ENCODE measurements at places on chromosomes 3 and 15.

- DNase-seq = no peak
Measured at GRCh38 chr3:160577556-160578195, 12.3 kb upstream of the KPNA4 start.

GRCh38 chr3:55505776-55506175 lies 18.7 kb upstream of the WNT5A start:
- DNase-seq = no peak

GRCh38 chr15:57296473-57297162 lies 79.7 kb upstream of the CGNL1 start:
- no peak for DNase-seq

DNA sequence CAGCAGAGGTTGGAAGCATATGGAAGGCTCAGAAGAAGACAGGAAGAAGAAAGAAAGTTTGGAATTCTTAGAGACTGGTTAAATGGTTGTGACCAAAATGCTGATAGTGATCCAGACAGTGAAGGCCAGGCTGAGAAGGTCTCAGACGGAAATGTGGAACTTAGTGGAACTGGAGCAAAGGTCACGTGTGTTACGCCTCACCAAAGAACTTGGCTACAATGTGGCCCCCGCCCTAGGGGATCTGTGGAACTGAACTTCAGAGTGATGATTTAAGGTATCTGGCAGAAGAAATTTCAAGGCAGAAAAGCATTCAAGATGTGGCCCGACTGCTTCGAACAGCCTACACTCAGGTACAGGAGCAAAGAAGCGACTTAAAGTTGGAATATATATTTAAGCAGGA lies 83.1 kb downstream of the MYO5A start:
- DNase-seq = peak; percentile 26

- no peak for DNase-seq
Measured at GRCh38 chr3:140505876-140506275, 172.0 kb upstream of the TRIM42 start.

DNA sequence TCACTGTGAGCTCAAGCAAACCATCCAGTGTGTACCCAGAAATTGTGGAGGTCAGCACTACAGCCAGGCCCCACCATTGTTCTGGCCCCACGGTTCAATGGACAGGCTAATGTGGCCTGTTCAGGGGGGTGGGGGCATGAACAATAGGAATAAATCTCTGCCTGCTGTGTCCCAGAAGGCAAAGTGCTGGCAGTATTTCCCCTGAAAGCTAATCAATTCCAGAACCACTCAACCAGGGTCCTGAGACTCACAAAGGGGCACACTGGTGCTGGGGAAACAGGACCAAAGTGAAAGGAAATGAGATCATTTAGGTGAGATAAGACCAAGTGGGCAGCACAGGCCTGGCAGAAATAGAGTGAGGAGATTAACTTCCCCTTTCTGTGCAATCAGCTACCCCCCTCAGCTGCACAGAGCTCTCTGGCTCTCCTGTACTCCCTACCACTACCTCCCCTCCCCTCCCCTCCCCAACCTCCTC lies 11.5 kb downstream of the CRYGS start:
- DNase-seq = no peak

- DNase-seq = no peak
Measured at GRCh38 chr3:106530367-106530766, 661.6 kb upstream of the CBLB start.

DNA sequence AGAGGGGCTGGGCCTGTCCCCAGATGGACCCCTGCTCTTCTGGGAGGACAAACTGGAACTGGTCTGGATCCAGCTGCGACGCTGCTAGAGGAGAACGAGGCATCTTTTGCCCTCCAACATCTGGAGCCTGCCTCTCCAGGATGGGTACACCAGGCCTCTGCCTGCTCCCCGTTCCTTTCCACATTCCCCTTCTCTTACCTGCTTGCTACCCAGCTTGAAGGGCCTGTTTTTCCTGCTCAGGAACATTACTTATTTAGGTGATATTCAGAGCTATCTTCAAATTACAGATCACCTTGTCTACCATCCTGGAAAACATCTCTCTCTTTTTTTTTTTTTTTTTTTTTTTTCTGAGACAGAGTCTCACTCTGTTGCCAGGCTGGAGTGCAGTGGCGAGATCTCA lies 64.0 kb downstream of the CHRD start:
- DNase-seq = no peak

DNA sequence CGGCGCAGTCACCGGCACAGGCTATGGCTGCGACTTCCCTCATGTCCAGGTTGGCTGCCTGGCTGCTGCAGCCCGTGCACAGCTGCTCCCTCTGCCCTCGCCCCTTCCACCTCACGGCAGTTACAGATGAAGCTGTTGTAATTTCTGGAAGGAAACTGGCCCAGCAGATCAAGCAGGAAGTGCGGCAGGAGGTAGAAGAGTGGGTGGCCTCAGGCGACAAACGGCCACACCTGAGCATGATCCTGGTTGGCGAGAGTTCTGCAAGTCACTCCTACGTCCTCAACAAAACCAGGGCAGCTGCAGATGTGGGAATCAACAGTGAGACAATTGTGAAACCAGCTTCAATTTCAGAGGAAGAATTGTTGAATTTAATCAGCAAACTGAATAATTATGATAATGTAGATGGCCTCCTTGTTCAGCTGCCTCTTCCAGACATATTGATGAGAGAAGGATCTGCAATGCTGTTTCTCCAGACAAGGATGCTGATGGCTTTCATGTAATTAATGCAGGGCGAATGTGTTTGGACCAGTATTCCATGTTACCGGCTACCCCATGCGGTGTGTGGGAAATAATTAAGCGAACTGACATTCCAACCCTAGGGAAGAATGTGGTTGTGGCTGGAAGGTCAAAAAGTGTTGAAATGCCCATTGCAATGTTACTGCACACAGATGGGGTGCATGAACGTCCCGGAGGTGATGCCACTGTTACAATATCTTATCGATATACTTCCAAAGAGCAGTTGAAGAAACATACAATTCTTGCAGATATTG lies 13.2 kb upstream of the GNB4 start:
- DNase-seq = no peak

DNA sequence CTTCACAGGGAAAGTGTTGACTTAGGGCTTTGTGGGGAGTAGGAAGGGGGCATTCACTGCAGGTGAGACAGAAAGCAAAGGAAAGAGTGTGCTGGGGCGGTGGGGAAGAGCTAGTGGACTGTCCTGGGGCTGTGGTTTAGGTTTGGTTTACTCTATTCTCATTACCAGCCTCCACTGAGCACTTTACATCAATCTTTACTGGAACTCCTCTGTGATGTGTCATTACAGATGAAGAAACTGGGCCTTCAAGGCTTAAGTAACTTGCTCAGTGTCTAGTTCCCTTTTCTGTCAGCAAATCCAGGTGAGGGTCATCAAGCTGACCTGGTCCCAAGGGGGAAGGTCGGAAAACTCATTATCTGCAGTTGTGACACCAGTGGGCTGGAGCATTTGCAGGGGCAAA lies 120.2 kb upstream of the PFN2 start:
- peak; percentile 35 for DNase-seq

GRCh38 chr3:46632792-46633191 lies 20.5 kb downstream of the FAM240A start:
- peak; percentile 55 for DNase-seq

- DNase-seq = peak; percentile 23
Measured at GRCh38 chr3:15634671-15635070, 33.1 kb downstream of the BTD start.

DNA sequence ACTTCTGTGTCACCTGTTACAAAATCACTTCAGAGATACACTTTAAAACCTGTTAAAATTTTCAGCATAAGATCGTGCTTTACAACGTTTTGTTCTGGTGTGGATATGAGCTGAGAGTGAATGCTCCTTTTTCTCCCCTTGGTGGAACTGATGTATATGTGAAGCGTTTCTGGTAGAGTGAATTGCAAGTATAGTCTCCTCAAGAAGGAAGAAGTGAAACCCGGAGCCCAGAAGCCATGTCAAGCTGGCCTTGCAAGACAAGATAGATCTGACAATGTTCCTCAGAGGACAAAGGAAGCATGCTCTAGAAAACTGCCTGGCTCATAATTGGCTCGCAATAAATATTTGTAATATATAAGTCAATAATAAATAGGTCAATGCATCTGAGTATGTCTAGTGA lies 23.6 kb downstream of the SERPINI2 start:
- DNase-seq = no peak

- peak; percentile 41 for DNase-seq
Measured at GRCh38 chr3:51340989-51341636, 44.0 kb upstream of the MANF start.
